ENCODE measurements at places on chromosomes 16 and 17.
A peak's percentile ranks its signal among the peaks of the same experiment; 100 is the strongest.

DNA sequence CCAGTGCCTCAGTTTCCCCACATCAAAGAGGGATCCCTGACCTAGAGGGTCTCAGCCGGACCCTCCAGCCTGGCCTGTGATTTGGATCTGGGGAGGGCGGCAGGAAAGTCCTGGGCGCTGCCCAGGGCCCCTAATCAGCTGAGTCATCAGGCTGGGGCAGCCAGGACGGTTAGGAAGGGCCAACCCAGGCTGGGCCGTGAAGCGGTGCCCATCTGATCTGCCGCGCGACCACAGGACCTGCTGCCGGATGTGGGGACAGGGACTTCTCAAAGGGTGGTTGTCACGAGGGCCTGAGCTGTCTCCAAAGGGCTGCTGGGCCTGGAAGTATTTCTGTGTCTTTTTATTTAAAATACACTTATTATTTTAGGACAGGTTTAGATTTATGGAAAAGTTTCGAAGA, 4.4 kb downstream of the TPSAB1 start:
- ATAC-seq, result no peak

DNA sequence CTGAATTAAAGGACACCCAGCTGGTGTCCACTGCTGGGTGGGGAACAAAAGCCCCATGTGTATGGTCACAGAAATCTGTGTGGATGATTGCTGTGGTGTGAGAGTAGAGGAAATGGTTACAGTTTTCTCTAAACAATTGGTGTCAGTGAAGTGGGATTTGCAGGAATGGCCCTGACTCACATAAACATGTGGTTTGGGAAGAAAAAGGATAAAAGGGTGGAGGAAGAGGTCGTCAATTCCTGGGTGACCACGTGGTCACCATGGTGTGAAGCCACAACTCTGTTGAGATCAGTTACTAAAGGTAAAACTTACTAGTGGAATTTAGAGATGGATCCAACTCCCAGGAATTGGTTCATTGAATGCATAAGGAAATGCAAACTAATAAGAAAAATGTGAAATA, 3.6 kb upstream of the TUBG2 start:
- no peak for ATAC-seq

DNA sequence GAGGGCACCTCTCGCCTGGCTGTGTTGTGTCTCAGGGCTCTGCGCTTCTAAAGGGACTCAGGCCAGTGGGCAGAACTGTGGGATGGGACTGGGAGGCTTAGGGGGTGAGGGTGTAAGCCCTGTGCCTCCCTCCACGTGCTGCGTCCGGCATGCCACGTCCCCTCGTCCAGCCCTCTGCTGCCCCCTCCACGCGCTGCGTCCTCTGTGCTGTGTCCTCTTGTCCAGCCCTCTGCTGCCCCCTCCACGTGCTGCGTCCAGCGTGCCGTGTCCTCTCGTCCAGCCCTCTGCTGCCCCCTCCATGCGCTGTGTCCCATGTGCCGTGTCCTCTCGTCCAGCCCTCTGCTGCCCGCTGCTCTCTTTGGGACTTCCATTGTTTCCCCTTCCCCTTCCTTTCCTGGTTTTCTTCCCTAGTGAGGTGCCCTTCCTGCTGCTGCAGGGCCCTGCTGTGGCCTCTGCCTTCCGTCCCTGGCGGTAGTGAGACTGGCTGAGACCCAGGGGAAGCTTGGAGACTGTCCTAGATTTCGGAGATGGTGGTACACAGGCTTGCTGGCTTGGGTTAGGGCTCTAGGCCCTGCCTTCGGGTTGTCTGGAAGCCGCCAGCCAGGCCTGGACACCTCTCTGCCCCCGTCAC, 6.4 kb upstream of the ZNF750 start:
- peak; percentile 13 for ATAC-seq

DNA sequence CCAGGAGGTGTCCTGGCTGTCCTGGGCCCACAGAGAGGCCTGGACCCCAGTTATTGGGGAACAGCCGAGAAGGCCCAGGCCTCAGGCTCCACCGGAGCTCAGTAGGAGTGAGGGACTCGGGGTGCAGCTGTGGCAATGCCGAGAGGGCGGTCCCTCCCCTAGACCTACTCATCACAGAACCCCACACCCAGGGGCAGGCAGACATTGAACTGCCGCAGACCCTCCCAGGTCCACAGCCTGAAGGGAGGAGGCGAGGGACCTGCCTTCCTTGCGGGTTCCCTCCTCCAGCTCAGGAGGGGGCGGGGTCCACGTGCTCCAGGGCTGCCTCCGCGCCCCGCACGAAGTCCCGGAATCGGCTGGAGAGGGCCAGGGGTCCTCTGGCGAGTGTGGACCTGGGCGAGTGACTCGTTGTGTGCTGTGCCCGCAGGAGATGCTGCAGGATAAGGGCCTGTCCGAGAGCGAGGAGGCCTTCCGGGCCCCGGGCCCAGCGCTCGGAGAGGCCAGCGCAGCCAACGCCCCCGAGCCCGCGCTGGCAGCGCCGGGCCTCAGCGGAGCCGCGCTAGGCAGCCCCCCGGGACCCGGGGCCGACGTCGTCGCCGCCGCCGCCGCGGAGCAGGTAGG, 3.9 kb downstream of the TBX4 start:
- ATAC-seq, result no peak

DNA sequence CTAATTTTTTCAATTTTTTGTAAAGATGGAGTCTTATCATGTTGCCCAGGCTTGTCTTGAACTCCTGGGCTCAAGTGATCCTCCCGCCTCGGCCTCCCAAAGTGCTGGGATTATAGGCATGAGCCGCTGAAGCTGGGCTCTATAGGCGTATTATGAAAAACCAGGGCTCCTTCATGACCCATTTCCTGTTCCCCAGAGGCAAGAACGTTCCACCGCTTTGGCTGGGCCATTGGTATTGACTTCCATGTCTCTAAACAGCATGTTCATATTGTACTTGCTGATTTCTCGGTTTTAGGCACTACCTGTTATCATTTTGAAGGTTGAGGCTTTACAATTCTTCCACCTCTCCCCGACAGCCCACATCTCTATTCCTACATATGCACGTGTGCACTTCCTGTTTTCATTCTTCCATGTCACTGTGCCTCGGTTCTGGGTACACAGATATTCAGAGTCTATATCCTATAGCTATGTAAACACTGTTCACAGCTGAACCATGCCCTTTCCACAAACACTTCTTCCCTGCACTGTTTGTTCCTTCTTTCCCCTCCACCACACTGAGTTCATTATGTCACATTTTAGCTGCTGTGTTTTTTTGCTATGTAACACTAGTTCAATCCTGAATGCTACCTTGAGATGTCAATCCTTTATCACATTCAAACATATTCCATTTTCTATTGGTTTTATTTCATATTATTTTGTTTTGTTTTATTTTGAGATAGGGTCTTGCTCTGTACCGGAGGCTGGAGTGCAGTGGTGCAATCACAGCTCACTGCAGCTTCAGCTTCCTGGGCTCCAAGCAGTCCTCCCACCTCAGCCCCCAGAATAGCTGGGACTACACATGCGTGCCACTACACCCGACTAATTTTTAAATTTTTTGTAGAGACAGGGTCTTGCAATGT, 16.8 kb upstream of the MAPK3 start:
- ATAC-seq, result peak; percentile 25

GRCh38 chr17:68518063-68518815, 6.0 kb downstream of the PRKAR1A start:
- no peak for ATAC-seq

GRCh38 chr16:31473264-31473984, 1.5 kb downstream of the TGFB1I1 start:
- ATAC-seq, result no peak

DNA sequence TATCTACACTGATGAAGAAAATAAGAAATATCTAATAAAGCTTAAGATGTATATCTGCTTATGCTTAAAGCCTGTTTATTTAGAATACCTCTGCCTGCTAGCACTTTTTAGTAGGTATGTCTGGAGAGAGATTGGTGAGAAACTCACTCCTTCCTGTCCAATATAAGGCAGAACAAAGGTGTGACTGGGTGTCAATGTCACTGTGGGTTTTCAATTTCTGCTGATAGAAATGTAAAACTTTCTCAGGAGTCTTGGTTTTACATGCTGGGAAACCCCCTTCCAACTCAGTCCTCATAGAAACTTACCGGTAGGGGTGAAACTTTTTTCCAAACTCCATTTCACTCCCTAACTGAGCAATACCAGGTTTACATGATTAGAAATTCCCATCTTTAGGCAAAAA, 17.8 kb upstream of the MPHOSPH6 start:
- no peak for ATAC-seq

Measured in esophagus mucosa (tissue), 1 donor.